Activated naive CD4-positive, alpha-beta T cell (primary cell): ENCODE measurements at places on chromosomes 5 and 9.

GRCh38 chr9:21121595-21122251, 19.9 kb downstream of the IFNW1 start:
- DNase-seq, result no peak

- no peak for DNase-seq
These were observed 25.8 kb downstream of the UGT3A2 start for GRCh38 chr5:36040651-36041536.

GRCh38 chr5:157167214-157167621, 1.2 kb upstream of the GARIN3 start:
- no peak for DNase-seq

GRCh38 chr5:119452060-119452372, 281 bp upstream of the HSD17B4 start:
- no peak for DNase-seq

GRCh38 chr9:122444041-122444733, 33.5 kb downstream of the OR1J1 start:
- DNase-seq, result no peak

GRCh38 chr5:20145240-20145639, 157.2 kb upstream of the CDH18 start:
- no peak for DNase-seq

DNA sequence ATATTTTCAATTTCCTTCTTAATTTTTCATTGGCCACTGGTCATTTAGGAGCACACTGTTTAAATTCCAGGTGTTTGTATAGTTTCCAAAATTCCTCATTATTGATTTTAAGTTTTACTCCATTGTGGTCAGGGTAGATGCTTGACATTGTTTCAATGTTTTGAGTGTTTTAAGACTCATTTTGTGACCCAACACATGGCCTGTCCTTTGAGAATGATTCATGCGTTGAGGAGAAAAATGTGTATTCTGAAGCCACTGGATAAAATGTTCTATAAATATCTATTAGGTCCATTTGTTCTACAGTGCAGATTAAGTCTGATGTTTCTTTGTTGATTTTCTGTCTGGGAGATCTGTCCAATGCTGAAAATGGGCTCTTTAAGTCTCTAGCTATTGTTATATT, 24.4 kb upstream of the FNIP1 start:
- DNase-seq, result no peak

- no peak for DNase-seq
These were observed 18.0 kb downstream of the MTRR start for GRCh38 chr5:7886849-7887475.

GRCh38 chr9:131554843-131555351, 9.6 kb downstream of the PRRT1B start:
- DNase-seq, result no peak

- no peak for DNase-seq
These were observed 233.7 kb upstream of the IL12B start for GRCh38 chr5:159564031-159564430.

- no peak for DNase-seq
These were observed 146.1 kb upstream of the TSLP start for GRCh38 chr5:110925398-110925797.

GRCh38 chr5:55694152-55694830, 17.8 kb downstream of the SLC38A9 start:
- DNase-seq, result no peak

DNA sequence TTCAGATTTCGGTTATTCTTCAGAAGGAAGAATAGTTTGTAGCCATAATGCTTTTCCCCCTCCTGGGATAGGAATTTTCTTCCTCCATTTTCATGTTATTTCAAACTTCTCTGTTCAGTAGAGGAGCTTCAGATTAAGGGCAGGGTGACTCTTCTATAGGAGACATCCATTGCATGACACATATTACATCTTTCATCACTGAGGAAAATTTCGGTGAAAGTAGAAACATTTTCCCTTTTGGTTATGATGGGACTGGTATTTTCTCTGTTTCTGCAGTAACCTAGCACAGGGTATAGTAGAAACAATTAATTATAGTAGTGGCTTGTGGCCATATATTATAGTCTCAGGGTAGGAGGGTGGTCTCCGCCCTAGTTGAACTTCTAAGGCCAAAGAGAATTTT, 1.1 kb downstream of the IPO11 start:
- no peak for DNase-seq

DNA sequence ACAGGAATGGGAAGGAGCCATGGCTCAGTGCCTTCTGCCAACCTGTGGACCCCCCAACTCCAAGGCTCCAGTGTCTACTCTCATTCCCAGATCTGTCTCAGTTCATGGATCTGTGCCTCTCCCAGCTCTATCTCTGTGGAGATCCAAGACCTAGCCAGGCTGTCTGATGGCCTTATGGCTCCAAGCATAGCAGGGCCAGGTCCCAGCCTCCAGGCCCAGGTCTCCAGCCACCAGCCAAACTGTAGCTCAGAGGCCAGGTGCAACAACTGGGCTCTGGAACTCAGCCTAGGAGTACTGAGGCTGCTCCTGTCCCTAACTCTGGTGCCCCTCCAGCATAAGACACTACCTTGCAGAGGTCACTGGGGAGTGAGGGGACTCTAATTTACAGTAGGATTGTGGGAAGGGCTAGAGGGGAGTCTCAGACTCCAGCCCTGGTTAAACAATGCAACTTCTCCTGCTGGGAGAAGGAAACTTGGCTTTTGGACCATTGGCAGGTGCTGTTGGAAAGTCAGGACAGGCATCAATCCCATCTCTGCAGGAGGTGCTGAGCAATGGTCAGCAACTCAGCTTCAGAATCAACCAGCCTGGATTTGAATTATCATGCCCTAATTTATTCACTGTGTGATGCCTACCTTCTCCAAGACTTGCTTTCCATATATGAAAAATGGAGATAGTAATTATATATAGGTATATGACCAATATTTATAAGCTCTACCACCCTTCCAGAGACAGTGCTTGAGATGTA, 63.0 kb downstream of the PCDH1 start:
- DNase-seq, result no peak

DNA sequence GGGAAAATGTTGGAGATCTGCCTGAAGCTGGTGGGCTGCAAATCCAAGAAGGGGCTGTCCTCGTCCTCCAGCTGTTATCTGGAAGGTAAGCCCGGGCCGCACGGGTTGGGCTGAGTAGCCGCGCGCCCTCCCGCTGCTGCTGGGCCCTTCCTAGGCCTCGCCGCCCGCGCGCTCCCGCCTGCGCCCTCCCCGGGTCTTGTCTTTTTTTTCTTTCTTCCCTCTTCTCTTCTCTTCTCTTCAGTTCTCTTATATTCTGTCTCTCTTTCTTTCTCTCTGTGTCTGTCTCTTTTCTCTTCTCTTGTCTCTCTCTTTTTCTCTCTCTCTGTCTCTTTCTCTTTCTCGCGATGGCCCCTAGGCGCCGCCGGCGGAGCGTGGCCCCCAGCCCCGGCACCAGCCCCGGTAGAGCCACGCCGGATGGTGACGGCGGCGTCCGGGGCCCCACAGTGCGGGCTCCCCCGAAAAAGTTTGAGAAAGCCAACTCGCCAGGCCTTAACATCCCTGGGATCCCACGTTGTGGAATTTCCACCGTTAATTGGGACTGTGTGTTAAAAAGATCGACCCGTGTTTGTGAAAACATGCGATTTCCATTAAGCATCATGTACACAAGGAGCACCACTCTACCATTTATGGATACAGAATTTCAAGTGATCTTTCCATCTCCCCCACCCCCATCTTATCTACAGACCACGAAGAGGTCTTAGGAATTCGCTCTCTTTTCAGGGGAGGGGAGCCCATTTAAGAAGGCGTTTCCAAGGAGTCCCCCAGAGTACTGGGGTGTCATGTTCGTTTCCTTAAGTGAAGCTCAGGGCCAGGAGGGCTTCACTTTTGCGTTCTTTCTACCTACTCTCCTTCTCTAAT, 616 bp downstream of the ABL1 start:
- peak; percentile 7 for DNase-seq

GRCh38 chr5:41856644-41857491, 13.4 kb downstream of the OXCT1 start:
- DNase-seq, result no peak

DNA sequence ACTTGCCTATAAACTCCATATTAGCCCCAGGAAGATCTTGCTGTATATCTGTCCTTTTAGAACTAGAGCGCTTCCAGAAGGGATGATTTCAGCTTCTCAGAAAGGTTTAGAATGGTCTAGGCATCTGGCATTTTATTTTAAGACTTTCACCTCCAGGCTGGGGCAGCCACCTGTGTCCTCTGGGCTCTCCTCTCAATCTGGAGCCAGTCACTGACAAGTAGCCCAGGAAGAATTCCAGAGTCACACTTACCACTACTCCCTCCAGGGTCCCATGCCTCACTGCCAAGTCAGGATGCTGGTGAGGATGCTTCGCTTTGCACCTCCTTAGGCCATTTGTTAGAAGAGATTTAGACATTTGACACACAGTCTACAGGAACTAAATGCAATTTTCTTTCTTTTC, 20.8 kb downstream of the B4GALT1 start:
- DNase-seq, result no peak

DNA sequence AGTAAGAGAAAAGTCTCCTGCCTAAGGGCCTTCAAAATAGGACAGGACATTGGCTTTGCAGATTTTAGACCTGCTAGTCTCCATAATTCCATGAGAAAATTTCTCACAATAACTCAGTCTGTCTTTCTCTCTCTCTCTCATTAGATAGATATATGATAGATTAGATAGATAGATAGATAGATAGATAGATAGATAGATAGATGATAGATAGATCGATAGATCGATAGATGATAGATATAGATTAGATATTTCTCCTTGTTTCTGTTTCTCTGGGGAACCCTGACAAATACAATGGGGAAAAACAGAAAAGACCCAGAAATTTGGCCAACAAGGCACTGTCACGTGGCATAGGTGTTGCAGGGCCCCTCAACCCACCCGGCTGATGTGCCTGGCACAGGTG, 84.4 kb upstream of the ALDH1B1 start:
- DNase-seq, result no peak

DNA sequence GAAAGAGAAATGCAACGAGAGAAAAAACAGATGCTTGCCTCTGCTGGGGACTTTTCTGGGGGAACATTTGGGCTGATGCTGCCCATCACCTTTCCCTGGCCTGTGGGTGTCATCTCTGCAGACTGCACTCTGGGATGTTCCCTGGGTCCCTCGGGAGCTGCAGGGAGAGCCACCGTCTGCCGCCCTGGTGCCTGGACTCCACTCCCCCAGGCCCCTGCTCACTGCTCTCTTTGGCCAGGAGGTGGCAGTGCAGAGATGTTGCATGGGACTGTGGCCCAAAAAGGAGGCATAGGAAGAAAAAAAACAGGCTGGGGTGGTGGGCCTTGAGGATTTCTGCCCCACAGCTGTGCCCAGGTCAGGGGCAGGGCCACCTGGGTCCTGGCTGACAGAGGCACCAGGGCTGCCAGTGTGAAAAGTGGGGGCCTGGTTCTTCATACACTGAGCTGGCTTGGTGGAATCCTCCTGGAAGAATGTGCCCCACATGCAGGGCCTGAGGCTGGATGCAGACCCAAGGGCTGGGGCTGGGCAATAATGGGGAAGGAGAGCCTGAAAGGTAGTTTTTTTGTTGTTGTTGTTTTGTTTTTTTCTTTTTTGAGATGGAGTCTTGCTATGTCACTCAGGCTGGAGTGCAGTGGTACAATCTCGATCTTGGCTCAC, 353.6 kb downstream of the SLIT3 start:
- no peak for DNase-seq

DNA sequence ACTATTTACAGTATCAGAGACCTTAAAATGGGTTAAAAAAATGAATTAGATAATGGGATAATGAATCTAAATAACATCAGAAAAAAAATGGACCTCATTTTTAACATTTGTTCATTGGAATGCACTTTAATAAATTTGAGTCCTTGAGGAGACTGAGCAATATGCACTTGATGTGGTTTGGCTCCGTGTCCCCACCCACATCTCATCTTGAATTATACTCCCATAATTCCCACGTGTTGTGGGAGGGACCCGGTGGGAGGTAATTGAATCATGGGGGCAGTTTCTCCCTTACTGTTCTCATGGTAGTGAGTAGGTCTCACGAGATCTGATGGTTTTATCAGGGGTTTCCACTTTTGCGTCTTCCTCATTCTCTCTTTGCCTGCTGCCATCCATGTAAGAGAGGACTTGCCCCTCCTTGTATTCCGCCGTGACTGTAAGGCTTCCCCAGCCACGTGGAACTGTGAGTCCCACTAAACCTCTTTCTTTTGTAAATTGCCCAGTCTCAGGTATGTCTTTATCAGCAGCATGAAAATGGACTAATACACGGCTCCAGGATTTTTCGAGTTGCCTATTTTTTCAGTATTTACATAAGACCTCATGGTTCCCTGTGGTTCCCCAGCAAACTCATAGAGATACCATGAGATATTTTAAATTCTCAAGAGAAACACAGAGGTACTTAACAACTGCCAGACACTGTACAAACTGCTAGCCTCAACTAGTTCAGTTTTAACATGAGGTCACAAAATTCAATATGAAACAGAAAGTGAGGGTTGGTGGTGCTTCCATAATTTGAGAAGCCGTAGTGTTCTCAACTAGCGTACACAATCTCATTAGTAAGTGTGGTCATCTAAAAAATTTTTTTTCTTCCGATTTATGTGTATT, 128.3 kb downstream of the TLE1 start:
- no peak for DNase-seq

DNA sequence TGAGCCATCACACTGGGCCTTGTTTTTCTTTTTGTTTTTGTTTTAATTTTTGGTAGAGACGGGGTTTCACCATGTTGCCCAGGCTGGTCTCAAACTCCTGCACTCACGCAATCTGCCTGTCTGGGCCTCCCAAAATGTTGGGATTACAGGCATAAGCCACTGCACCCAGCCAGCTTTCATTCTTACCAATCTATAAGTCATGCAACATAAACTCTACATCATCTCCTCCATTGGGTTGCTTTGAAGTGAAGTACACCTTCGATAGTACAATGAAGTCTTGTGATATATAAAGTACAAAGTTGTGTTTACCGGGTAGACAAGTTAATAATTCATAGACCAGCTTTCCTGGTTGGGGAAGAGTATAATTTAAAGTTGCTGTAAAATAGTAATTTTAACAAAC, 8.8 kb upstream of the CDK7 start:
- no peak for DNase-seq

- DNase-seq, result no peak
These were observed 57.4 kb downstream of the SEMA4D start for GRCh38 chr9:89440548-89440947.

DNA sequence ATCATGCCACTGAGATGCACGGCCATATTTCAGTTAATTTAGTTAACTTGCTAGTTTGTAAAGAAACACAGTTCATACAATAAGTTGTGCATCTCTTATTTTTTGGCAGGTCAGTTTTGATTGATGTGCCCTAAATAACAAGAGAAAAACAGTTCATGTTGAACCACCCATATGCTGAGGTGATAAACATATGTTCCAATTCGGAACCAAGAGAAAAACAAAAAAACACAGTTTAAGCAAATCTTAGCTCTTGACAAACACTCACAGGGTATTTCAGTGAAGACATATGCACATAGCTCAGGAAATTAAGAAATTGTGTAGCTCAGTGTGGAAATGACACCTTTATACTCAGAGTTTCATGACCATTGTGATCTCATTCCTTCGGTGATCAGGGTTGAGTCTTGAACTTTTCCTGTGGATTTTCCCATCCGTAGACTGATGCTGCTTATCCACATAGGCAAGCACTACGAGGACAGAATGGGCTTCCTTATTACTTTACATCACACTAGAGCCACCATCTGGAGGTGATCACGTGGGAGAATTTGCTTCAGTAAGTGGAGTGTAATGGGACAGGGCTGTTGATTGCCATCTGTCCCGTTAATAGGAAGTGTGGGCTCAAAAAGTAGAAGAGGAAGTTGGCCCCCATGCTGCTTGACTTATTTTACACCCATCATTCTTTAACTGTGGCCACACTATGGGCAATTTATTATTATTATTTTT, 773.0 kb downstream of the MTRR start:
- DNase-seq, result no peak

GRCh38 chr5:172762214-172763119, 8.5 kb downstream of the DUSP1 start:
- DNase-seq, result no peak

- DNase-seq, result no peak
These were observed 22.1 kb downstream of the GOLM1 start for GRCh38 chr9:86077276-86077675.
